ENCODE measurements at places on chromosomes 16 and 17. TPM values are rescaled to one million over a fixed set of nuclear protein-coding genes. Genes with fewer than 3 reads are reported as not detected.

The ZG16 gene
- total RNA-seq = not detected

DNA sequence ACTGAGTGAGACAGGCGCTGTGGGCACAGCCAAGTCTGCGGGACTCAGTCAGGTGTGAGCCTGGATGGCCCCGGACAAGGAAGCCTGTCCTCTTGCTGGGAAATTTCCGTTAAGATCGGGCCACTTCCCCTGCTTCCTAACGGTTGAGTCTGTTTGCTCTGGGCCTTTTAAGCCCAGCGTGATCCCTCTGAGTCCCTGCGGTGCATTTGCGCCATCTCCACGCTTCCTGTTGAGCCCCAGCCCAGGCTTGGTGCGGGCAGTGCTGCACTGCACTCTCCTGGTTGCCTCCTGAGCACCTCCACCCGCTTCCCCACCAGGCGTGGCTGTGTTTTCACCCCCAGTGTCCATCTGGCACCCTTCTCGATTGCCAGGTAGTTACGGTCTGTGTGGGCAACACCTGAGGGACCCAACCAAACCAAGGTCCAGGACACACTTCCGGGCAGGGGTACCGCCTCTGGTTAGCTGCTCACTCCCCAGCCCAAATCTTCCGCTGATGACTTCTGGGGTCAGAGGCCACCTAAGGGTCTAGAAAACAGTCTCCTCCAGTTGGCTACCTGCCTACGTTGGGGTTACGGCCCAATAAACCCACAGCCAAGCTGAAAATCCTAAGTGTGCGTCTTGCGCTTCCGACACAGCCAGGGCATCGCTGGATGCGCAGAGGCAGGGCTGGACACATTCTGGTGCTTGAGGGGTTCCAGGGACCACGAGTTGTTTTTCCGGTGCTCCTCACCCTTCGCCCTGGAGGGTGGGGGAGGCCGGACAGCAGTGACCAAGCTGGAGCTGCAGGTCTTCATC lies 1.4 kb upstream of the SLC25A10 start:
- no peak for DNase-seq

- no peak for DNase-seq
Measured at GRCh38 chr16:27333104-27333503, 19.3 kb downstream of the IL4R start.

DNA sequence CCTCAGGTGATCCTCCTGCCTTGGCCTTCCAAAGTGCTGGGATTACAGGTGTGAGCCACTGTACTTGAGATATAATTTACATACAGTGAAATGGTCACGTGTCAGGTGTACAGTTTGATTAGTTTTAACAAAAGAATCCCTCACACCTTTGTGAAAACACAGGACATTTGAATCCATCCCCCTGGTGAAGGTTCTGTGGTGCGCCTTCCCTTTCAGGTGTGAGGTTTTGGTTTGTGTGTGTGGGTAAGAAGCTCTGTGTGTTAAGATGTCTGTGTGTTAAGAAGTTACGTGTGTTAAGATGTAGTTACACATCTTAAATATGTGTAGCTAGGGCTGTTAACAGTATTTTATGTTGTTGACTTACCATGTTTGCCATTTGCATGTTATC lies 4.4 kb downstream of the SEC14L1 start:
- no peak for DNase-seq

DNA sequence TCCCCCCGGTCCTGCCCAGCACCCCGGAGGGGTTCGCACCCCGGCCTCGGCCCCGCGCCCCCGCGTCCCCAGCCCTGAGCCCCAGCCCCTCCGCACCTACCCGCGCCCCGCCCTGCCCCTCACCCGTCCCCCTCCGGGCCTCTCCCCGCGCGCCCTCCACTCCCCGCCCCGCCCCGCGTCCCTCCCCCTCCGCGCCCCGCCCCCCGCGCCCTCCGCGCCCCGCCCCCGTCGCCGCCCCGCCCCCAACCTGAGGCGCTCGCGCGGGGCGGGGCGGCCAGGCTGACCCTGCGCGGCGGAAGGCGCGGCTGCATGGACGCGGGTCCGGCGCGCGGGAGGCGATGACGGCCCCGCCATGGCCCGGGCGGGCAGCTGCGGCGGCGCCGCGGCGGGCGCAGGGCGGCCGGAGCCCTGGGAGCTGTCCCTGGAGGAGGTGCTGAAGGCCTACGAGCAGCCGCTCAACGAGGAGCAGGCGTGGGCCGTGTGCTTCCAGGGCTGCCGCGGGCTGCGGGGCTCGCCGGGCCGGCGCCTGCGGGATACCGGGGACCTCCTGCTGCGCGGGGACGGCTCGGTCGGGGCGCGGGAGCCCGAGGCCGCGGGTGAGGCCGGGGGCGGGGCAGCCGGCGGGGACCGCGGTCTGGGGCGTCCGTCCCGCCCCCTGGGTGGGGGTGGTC lies at the start of gene SPIRE2:
Gene SPIRE2, plus strand, starts transcription at position 277 of the 671 bp plus-strand sequence. Its CDS starts 76 bp downstream, at position 353.
- DNase-seq = peak; percentile 91

DNA sequence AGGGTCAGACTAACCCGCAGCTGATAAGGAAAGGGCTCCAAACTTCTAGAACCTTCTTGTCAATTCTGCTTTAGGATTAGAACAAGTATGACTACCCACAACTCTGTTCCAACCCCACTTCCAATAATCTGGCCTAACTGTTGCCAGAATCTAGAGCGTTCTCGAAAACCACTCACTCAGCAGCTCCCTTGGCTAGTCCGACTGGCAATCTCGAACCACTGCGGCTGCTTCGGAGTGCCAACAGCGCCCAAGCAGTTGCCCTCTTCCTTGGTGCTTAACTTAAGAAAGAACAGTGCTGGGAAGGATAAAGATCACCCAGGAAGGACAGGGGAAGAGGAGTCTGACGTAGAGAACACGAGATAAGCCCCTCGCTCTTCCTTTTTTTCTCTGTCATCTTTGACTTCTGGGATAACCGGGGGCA lies 818 bp downstream of the DNAJC7 start:
- DNase-seq = no peak

GRCh38 chr17:46963571-46963970 lies 15.5 kb downstream of the RPRML start:
- DNase-seq = no peak

GRCh38 chr17:55430541-55431288 lies 9.1 kb upstream of the MMD start:
- DNase-seq = no peak

All from posterior vena cava (tissue), 2 donors.